ENCODE measurements at places on chromosomes 2 and 18.

DNA sequence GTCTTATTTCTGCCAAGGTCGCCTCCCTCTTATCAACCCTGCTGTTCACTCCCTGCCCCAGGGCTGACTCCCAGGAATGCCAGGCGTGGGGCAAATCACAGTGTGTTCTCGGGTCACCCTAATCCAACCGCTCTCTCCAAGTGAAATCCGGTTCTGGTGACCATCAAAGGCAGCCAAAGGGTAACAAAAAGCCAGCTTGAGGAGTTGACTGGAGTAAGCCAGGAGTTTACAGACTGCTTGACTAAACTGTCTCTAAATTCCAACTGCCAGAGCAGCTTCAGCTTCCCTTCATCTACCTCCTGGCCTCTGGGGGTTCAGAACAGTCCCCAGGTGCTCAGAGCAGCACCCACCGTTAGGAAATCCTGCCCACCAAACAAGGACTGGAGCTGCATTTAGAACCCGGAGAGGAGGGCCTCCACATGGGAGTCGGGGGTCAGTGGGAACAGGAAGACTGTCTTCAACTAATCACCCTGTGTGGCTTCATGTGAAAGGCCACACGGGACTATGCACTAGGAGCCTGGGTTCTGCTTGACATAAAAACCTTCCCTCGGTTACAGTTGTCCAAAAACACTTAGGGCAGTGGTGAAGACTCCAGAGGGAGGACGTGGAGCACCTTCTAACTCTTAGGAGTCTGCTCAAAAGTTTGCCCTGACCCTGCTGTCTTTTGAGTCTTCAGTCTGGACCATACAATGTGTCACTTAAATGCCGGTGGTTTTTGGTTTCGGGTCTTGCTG, 24.2 kb upstream of the MCFD2 start:
- DNase-seq = no peak

- DNase-seq = peak; percentile 88
These were observed 90.5 kb downstream of the MYOM1 start for GRCh38 chr18:3129053-3129864.

GRCh38 chr2:127044165-127044718, 62.7 kb downstream of the BIN1 start:
- no peak for DNase-seq

GRCh38 chr2:106037932-106038331, 156.2 kb downstream of the UXS1 start:
- no peak for DNase-seq

DNA sequence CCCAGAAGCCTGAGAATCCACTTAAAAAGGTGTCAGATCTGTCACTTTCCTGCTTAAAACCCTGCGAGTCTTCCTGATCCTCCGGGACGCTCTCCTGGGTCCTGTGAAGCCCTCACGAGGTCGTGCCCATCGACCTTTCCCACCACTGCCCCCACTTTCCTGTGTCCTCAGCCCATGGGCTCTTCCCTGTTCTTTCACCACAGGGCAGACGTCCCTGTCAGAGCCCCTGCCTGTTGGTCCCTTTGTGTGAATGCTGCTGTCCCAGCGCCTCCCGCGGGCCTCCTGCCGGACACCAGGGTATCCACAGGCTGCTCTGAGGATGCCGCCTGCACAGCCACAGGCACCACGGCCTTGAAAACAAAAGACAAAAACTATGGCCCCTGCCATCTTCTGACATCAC, 125.6 kb downstream of the TMEM18 start:
- DNase-seq = no peak

GRCh38 chr2:203873921-203874631, 6.5 kb downstream of the CTLA4 start:
- no peak for DNase-seq

GRCh38 chr18:13095466-13095865, 104.3 kb downstream of the CEP192 start:
- DNase-seq = no peak

DNA sequence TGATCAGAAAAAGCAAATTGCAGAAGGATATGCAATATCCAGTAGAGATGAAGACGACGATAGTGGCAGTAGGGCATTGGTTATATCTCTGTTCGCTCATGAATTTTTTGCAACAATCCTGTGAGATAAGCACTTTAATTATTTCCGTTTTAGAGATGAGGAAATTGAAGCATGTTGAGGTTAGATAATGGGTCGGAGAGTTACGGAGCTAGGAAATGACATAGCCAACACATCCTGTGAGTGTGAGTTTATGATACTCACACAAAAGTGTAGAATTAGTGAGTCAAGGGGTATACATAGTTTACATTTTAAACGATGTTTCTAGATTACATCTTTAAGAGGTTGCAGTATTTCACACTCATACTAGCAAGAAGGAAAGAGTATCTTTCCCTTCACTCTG, 123.1 kb upstream of the ARL4C start:
- DNase-seq = no peak

DNA sequence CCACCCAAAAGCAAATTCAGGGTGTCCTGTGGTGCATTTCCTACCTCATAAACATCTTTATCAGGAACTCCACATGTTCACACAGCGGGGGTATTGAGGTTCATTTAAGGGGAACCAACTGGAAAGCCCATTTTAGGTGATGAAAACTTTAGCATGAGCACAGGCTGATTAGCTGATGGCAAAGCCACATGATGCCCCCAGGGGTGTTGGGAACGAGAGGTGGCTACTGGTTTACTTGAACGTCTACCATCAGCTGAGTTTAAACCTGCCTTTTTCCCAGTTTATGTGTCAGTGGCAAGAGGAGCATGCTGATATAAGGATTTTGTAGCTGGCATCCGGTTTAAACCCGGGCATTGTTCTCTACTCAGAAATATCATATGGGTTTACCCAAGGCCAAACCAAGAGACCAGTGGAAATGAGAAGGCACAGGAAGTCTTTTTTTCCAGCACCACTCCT, 54.5 kb upstream of the UPP2 start:
- DNase-seq = no peak

Measured in head of caudate nucleus (tissue), 42 donors.